Stimulated activated CD8-positive, alpha-beta memory T cell treated with anti-CD3 and anti-CD28 coated beads, Interleukin-7, amount 100 ng/mL, for 4 hours (primary cell): ENCODE measurements at places on chromosomes 4 and X.

GRCh38 chrX:17846045-17846444, 15.1 kb downstream of the RAI2 start:
- no peak for DNase-seq

GRCh38 chr4:120549011-120549570, 373.4 kb downstream of the PRDM5 start:
- DNase-seq: no peak

DNA sequence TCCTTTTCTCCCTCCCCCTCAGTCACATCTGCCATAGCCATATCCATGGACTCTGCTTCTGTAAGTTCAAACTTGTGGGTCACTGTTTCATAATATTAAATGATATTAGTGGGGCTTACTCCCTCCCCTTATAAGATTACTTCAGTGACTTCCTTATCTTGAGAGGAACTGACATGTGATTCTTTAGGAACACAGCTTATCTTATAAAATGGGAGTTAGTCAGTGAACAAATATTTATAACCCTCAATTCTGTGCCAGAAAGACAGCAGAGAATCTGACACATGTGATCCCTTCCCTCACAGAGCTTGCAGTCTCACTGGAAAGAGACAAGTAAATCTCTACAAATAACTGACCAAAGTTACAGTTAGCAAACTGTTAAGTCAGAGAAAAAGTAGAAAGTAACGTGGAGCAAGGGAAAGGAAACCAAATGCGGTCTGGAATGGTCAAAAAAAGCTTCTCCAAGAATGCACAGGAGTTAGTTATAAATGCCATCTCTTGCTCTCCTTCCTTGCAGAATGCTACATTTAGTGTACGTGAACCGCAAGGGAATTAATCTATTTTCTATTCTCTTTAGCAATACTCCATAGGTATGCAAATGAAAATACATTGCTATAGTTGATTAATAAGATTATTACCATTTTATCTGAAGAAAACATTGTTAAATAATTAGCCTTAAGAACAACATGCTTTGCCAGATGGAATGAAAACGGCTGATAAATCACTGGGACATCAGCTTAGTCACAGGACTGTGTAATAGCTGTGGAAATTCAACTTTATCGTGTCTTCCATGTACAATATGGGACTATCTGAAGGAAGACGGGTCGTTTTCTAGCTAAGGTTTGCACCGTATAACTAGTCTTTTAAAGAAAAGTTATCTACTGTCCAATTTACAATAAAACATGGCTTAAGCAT, 29.0 kb downstream of the SGMS2 start:
- DNase-seq: no peak

- no peak for DNase-seq
These were observed 10.8 kb upstream of the PHKA2 start for GRCh38 chrX:18994713-18995112.

GRCh38 chrX:6299724-6300123, 71.1 kb upstream of the NLGN4X start:
- DNase-seq: no peak

- no peak for DNase-seq
These were observed 63.8 kb downstream of the PRDM5 start for GRCh38 chr4:120858776-120859175.

DNA sequence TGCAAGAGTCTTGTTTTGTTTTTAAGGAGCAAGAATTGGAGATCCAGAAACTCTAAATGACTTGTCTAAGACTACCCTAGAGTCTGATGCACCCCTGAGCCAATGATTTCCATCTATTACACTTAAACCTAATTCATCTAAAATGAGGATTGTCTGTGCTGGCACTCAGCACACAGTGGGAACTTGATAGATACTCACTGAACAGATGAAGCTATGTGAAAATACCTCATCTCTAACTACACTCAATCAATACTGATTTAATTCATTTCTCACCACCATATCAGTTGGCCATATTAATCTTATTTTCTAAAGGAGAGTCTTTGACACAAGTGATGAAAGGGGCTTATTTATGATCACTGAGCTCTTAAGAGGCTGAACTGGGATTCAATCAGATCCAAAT, 262.1 kb downstream of the HS3ST1 start:
- DNase-seq: no peak

DNA sequence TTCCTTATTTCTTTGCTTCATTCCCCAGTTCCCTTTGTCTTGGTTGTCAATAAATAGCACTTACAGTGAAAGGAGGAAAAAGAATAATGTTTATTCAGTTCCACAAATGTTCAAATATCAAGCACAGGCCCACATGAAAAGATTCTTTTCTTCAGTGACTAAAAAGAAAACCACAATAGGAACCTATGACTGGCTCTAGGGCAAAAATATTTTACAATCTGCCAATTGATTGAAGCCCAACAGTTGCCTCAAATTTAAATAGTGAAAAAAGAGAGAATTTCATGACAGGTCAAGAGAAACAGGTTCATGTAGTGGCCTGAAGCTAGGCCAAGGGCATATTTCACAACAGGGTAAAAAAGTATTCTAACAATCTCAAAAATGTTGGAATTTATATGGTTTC, 553.8 kb downstream of the CENPC start:
- DNase-seq: no peak

DNA sequence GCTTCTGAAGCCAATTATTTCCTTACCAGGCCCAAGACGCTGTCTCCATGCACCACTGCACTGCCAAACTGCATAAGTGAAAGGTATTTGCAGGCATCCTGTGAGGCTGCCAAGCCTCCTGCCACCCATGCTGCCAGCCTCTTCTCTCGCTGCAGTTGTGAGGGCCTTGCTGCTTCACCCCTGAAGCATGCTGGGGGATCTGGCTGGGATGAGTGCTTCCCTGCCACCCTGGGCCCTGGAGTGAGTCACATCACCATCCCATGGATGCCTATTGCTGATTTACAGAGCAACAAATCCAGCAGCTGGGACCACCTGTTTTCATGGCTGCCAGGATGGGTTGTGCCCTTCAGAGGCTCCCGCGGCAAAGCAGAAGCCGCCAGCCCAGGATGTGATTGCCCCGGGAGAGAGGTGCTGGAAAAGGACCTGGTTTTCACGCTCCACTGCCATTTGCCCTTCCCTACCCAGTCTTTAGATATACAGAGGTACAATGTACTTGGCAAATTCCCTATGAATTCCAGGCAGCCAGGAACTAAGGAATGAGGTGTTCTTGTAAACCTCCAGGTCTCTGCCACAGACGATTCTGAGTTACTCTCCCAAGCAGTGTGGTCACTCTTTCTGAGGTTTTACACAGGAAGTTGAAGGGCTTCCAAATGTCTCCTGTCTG, 41.5 kb upstream of the PTCHD1 start:
- DNase-seq: no peak

GRCh38 chrX:21939906-21940305, 603 bp upstream of the SMS start:
- DNase-seq: no peak

DNA sequence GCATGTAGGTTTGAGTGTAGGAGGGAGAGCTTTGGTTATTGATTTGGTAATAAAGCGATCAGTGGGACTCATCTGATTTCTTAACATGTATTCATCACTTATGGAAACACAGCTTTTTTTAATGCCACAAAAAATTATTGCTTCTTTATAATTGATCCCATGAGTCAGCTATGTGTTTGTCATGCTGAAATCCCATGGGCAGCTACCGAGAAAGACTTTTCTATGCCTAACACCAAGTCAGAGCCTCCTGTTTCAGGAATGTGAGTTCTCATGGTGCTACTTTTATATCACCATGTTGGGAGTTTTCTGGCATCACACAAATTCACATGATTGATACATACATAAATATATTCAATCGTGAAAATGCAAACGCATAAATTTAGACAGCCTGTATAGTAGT, 165.7 kb downstream of the RAPGEF2 start:
- no peak for DNase-seq

DNA sequence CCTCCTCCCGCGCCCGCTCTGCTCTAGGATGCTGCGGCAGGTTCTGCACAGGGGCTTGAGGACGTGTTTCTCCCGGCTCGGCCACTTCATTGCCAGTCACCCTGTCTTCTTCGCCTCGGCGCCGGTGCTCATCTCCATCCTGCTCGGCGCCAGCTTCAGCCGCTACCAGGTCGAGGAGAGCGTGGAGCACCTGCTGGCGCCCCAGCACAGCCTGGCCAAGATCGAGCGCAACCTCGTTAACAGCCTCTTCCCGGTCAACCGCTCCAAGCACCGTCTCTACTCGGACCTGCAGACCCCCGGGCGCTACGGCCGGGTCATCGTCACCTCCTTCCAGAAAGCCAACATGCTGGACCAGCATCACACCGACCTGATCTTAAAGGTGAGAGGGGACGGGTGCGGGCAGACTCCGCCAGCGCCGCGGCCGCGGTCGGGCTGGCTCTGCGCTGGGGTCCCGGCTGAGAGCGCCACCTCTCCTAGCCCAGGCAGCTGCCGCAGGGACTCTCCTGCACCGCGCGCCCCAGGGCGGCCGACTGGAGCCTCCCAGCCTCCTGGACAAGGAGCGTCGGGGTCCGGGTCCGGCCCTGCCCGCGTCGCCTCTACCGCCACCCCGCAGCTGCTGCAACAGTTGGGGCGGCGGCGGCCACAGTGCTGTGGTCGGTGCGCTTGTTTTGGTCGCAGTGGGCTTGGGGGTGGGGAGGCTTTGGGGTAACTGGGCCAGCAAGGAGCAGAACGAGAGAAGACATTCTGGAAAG, at the start of gene PTCHD1:
Gene PTCHD1, plus strand, starts transcription at position 2 of the 752 bp plus-strand sequence. Its CDS starts 27 bp downstream, at position 29.
- no peak for DNase-seq

GRCh38 chr4:185275501-185275900, 66.1 kb downstream of the SNX25 start:
- DNase-seq: no peak

- DNase-seq: no peak
These were observed 1.3 kb downstream of the PTPN13 start for GRCh38 chr4:86595426-86595805.

DNA sequence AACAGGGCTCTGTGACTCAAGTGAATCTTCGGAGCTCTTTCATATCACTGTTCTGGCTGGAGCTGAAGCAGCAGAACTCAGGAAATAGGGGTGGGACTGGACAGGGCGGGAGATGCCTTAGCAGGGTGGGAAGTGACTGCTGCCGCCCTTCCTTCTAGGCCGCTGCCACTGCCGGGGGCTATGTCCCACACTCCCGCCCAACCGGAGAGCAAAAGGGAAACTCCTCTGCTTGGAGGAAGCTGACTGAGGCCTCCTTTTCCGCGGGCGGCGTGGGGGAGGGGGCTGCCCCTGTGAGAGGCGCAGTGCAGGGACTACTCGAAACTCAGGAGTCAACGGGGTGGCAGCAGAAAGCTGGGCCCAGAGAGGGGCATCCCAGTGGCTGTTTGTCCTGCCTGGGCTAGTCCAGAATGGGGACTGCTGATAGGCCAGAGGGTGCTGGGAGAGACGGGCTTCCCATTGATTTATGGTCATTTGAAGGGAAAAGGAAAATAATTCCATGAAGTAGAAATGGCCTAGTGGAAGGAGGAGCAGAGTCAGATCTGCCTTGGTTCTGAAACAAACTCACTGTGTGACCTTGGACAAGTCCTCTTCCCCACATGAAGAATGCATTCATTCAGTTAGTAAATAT, 36.9 kb downstream of the STARD8 start:
- DNase-seq: no peak

- DNase-seq: no peak
These were observed 642.1 kb upstream of the TENM3 start for GRCh38 chr4:181601103-181601502.

GRCh38 chr4:66275411-66276038, 605.2 kb upstream of the EPHA5 start:
- no peak for DNase-seq

GRCh38 chr4:18914182-18914581, 892.6 kb upstream of the LCORL start:
- DNase-seq: no peak

- no peak for DNase-seq
These were observed 569 bp downstream of the RPS3A start for GRCh38 chr4:151099976-151100417.

GRCh38 chrX:105063743-105064142, 156.8 kb downstream of the TEX13A start:
- DNase-seq: no peak

GRCh38 chrX:3699821-3700381, 13.5 kb downstream of the PRKX start:
- DNase-seq: no peak

- no peak for DNase-seq
These were observed 106.9 kb upstream of the ACSL4 start for GRCh38 chrX:109839694-109840567.

GRCh38 chr4:10212901-10213300, 96.3 kb upstream of the WDR1 start:
- DNase-seq: no peak

DNA sequence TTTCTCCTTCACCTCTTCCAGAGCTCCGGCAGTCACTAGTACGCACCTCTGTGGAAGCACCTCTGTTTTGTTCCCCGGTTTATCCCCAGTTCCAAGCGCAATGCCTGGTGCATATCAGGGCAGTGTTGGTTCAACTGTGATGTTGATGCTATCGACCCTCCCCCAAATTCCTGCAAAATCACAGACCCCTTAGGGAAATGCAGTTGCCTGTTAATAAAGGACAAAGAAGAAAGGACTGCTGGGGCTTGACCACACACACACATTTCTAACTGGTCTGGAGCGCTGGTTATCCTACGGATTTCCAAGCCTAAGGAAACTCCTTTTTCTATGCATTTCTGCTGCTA, 530 bp upstream of the NMU start:
- DNase-seq: no peak

- DNase-seq: no peak
These were observed 8.7 kb downstream of the C1QTNF7 start for GRCh38 chr4:15436513-15436912.

- DNase-seq: no peak
These were observed 42.4 kb downstream of the APLN start for GRCh38 chrX:129612396-129612795.

DNA sequence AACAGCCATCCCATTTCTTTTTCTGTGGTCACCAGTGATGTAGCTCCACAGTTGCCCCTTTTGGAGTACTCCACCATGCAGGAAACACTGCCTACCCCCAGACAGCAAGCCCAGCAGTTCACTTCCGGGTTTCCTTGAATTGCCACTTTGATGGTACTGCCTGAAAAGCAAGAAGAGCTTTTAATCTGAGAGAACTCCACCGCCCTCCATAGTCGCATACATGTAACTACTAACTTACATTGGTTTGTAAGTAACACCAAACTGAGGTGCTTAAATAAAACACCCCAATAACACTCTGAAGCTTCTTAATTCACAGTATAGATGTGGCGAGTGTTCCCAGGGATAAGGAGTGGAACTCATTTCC, 53.6 kb upstream of the HPSE start:
- peak; percentile 5 for DNase-seq

DNA sequence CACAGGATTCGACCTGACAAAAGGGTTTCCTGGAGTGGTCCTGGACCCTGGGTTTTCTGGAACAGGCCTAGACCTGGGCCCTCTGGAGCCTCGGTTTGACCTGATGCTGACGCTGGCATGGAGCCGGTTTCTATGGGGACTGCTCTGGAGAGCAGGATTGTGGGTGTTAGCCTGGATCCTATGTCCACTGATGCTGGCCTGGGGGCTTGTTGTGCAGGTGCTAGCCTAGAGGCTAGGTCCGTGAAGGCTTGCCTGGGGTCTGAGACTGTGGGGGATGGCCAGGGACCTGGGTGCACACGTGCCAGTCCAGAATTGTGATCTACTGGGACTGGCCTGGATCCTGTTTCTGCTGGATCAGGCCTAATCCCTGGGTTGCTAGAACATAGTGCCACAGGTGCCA, 173.1 kb downstream of the TMEM47 start:
- DNase-seq: no peak
